Heart left ventricle (tissue), 16 donors: ENCODE measurements at places on chromosomes 5 and 9. TPM values are rescaled to one million over a fixed set of nuclear protein-coding genes. Genes with fewer than 3 reads are reported as not detected.

- no peak for DNase-seq
Observed at GRCh38 chr9:20352591-20352990, 269.7 kb downstream of the MLLT3 start.

- no peak for DNase-seq
Observed at GRCh38 chr5:163889369-163889768, 383.9 kb downstream of the MAT2B start.

- DNase-seq = no peak
Observed at GRCh38 chr5:157785801-157786200, 42.3 kb downstream of the LSM11 start.

The FCN2 gene
- total RNA-seq = not detected

The OMD gene
- total RNA-seq = 5.5 TPM

The SLC2A8 gene
- 23.1 TPM for total RNA-seq

DNA sequence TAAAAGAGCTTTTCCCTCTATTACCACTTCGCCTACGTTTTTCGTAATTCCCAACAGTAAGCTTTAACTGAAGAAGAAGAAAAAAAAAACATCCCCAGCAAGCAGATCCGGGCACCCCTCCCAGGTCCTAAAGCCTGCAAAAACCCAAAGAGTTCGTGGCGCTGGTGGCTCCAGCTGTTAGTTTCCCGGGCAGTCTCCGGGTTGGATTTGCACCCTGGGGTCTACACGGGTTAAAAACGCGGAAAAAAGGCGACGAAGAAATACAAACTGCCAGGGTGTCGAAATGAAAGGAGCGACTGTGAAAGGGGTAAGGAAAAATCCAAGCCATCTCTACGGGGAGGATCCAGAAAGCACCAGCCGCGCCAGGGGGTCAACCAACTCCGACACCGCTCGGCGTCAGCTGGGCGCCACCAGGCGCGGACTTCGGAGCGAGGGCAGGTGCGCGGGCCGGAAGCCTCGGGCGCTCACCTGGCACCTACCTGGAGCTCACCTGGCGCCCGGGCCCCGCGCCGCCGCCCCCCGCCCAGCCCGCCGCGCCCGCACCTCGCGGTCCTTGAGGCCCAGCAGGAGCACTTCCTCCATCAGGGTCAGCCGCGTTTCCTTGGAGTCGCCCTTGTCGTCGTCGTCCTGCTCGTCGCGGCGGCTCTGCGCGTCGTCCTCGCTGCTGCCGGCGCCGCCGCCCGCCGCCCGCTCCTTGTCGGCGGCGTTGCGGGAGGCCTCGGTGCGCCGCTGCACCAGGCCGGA is 680 bp downstream of the GOLPH3 start:
- peak; percentile 70 for DNase-seq

The DOCK8 gene
- 13.9 TPM for total RNA-seq

GRCh38 chr5:40318395-40318794 is 361.3 kb upstream of the PTGER4 start:
- DNase-seq = no peak

GRCh38 chr9:127447416-127448111 is 3.6 kb downstream of the RPL12 start:
- no peak for DNase-seq

The AGXT2 gene
- not detected for total RNA-seq

DNA sequence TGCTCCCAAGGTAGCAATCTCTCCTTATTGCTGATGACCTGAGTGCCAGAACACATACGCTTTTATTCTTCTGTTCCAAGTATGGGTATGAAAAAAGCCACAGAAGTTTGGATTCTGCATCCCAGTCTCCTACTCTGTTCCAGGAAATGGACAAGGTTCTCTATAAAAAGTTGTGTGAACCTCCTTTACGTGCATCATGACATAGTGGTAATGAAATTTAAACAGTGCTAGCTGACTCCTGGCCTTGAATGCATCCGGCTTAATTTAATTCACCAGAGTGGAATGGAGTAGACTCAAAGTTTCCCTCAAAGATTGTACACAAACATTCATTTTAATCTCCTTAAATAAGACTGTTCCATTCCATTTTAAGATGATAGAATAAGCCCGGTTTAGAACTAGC is 68.9 kb downstream of the LURAP1L start:
- DNase-seq = no peak

The GAS1 gene
- total RNA-seq = 11.4 TPM
